Retinal pigment epithelial cell (primary cell): ENCODE measurements at places on chromosomes 16 and 17.

DNA sequence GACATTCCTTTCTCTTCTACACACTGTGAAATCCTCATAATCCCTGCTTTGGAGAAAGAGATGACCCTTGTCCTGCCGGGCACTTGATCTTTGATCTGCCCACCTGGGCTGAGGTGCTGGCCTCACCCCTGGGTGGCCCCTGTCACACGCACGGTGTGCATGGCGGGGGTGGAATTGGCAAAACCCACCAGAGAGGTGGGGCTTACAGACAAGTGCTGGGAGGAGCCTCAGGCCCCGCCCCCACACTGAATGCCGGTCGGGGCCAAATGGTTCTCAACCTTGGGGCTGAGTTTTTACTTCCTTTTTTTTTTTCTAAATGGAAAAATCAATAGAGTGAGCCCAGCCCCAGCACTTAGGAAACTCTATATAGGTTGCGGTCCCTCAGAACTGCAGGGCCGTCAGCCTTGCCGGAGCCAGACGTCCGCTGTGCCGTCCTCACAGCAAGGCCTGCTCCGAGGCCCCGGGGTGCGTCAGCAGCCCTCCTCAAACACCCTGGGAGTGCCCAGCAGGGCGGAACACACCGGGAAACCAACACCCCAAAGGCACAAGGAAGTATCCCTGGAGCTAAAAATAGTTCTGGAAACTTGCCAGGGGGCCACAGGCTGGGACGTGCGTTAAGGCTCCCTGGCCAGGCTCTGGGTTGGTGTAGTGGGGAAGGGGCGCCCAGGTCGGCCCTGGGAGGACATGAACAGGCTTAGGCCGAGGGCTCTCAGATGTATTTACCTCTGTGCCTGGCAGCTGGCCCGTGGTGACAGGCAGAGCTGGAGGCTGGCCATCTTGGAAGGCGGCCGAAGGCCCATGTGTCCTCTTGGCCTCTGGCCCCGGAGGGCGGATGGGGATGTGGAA is 11.0 kb downstream of the GPRC5C start:
- DNase-seq, result no peak

DNA sequence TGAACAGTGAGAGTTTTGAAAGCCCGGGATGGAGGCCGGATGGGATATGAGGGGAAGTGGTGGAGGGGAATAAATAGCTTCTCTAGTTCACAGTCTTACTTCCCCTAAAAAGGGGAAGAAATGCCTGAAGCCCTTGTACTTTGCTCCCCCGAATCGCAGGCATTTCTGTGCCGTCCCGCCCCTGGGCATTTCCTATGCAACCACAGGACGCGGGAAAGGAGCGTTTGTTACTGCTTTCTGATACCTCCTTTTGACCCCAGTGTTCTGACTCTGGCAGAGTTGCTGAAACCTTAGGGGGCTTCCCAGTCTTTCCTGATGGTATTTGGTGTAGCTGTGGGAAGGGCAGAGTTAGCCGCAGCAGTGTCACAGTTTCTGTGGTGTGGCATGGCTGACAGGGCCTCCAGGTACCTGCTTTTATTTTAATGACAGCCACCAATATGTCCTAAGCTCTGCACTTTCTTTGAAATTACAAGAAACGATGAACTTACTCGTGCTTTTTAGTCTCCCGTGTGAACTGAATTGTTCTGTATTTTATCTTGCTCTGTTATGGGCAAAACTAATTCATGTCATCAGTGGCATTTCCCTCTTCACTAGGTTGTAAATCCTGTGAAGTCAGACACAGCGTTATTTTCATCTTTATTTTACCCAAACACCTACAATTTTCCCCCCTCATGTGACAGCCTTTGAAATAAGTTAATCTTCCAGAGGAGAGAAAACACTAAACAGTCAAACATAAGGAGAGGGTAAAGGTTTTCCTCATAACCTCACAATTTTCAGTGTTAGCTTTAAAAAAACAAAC is 27.1 kb downstream of the USP10 start:
- DNase-seq, result no peak

DNA sequence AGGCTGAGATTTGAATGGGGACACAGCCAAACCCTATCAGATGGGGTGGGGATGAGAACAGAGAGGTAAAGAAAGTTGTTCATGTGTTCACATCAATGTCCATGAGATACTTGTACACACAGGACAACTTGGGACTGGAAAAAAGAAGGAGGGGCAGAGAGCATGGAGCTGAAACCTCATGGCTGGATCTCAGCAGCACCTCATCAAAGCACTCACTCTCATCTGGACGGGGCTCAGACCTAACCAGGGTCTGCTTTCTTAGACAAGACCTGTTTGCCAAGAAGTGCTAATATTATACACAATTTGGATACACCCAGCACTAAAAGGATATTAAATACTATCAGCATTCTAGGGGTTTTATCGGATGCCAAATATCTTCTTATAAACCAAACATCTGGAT is 399.8 kb downstream of the SLC39A11 start:
- no peak for DNase-seq

DNA sequence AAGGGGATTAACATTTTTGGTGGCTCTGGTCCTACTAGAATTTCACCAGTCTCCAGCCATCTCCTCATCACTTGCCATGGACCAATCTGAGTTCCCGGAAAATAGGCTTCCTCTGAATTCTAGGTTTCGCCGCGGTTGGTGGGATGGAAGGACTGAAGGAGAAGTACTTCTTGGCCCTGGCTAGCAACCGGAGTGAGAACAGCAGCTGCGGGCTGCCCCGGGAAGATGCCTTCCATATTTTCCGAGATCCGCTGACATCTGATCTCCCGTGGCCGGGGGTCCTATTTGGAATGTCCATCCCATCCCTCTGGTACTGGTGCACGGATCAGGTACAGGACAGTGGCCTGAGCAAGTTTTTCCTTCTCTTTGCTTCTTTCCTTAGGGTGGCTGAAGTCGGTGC is 45.0 kb downstream of the SLC5A11 start:
- no peak for DNase-seq

- DNase-seq, result no peak
These were observed 90.5 kb upstream of the SOX9 start for GRCh38 chr17:72030067-72030899.

GRCh38 chr17:31807846-31808245 is 51.2 kb downstream of the COPRS start:
- no peak for DNase-seq

DNA sequence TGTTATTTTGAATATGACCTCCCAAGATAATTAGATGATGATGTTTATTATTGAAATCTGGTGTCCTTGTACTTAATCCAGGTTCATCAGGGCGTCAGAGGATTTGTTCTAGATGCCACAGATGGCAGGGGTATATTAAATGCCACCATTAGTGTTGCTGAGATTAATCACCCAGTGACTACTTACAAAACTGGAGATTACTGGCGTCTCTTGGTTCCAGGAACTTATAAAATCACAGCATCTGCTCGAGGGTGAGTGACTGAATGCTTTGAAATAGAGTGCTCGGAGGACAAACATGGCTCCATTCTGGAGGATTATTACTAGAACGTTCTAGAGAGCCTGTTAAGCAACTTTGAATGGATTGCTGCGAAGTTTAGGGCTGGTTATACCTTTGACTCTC is 33.5 kb upstream of the GOSR1 start:
- DNase-seq, result no peak

GRCh38 chr16:58198803-58199411 is 1.0 kb upstream of the CSNK2A2 start:
- no peak for DNase-seq
